Naive B cell (primary cell): ENCODE measurements at places on chromosomes 2 and 18. TPM values are rescaled to one million over a fixed set of nuclear protein-coding genes. Genes with fewer than 3 reads are reported as not detected.

The CRYGC gene
- not detected for polyA plus RNA-seq

- peaks cover 76% of the 10 kb centered on the region for H3K27me3 ChIP-seq
- H3K27ac ChIP-seq, result no peak overlapping the region
- peaks cover 17% of the 10 kb centered on the region for H3K36me3 ChIP-seq
- no peak overlapping the region for H3K4me3 ChIP-seq
Measured at GRCh38 chr18:47248115-47248603, 3.3 kb downstream of the SKOR2 start.

The ALPG gene
- not detected for polyA plus RNA-seq

GRCh38 chr2:43407935-43408334, 181.5 kb upstream of the ZFP36L2 start:
- DNase-seq, result no peak
- peak overlapping the region; percentile 28 for H3K27ac ChIP-seq
- H3K27me3 ChIP-seq, result no peaks in the 10 kb centered on the region

DNA sequence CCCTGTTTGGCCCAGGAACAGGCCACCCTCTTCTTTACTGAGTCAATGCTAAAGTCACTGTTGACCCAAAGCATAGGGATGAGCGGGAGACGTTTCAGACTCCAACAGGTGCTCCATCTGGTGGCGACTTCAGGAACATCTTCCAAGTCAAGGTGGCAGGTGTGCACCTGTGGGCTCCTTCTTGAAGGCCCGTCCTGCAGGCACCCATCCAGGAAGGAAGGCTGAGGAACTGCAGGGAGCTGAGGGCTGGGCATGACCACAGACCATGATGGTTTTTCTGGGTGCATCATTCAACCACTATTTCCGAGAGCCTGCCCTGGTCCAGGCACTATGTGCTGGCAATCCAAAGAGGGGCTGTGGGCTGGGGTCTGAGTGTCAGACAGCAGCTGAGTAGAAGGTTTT, 142.8 kb downstream of the NDUFA10 start:
- H3K27me3 ChIP-seq, result peaks cover 26% of the 10 kb centered on the region
- no peak overlapping the region for H3K27ac ChIP-seq
- H3K4me3 ChIP-seq, result no peak overlapping the region
- peak; percentile 14 for DNase-seq
- peaks cover 21% of the 10 kb centered on the region for H3K36me3 ChIP-seq
- H3K4me1 ChIP-seq, result peaks cover 10% of the 10 kb centered on the region

DNA sequence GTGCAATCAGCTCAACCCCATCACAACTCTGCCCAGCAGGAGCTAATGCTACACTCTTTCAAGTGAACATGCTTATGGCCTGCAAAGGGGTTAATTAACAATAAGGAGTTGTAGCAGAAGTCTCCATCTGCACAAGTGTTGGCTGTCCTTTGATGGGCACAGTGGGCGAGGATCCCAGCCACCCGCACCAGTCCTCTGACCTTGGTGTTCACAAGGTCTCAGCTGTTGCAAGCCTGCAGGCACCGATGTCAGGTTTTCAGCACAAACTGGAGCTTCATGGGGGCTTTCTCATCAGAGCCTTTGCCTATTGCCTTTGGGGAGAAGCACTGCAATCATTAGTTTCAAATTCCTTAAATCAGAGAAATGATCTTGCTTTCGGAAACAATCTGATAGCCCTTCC, 60.9 kb upstream of the TMEM178A start:
- no peaks in the 10 kb centered on the region for H3K36me3 ChIP-seq
- DNase-seq, result no peak
- no peaks in the 10 kb centered on the region for H3K4me1 ChIP-seq
- no peak overlapping the region for H3K4me3 ChIP-seq

DNA sequence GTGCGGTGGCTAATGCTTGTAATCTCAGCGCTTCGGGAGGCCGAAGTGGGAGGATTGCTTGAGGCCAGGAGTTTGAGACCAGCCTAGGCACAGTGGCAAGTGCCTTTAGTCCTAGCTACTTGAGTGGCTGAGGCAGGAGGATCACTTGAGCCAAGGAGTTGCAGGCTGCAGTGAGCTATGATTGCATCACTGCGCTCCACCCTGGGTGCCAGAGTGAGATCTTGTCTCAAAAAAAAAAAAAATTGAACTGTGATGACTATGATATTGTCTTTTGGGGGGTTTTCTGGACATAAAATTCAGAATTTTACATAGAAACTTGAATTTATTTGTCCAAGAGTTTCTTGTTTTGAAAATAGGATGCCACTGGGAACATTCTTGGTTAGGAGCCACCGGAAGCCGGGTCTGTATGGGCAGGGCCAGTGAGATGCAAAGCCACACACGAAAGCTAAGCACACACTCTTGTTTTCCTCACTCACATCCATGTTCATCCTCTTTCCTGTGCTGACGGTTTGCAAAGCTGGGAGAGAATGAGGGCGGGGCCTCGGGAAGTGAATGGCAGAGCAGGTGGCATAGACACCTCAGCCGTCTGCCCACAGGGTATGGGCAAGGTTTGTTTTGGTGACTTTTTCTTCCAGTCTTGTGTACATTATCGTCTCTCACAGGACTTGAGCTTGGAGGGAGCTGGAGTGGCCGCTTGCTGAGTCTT, 12.6 kb downstream of the AGAP1 start:
- H3K4me3 ChIP-seq, result no peak overlapping the region
- DNase-seq, result no peak
- H3K27me3 ChIP-seq, result peaks cover 18% of the 10 kb centered on the region
- H3K4me1 ChIP-seq, result no peaks in the 10 kb centered on the region
- H3K27ac ChIP-seq, result no peak overlapping the region

- no peaks in the 10 kb centered on the region for H3K27me3 ChIP-seq
- H3K4me3 ChIP-seq, result no peak overlapping the region
- no peak overlapping the region for H3K27ac ChIP-seq
- no peaks in the 10 kb centered on the region for H3K4me1 ChIP-seq
- no peaks in the 10 kb centered on the region for H3K36me3 ChIP-seq
- DNase-seq, result no peak
Measured at GRCh38 chr18:29147944-29148343, 971.0 kb upstream of the CDH2 start.

DNA sequence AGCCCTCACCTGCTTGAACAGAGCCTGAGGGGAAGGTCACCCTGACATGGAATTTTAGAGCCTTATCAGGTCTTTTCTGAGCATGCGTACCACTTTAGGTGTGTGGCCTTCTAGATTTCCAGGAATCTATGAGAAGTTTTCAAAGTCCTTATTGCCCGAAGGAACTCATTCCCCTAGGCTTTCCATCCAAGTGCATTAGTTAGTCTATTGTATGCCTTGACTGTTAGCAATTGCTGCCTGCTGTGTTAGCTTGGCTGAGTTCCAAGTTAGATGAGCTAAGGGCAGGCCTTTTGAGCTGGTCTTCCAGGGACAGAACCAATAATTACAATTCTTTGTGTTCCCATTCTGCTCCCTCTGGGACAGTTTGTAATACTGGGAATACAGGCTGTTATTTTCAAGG, 30.8 kb upstream of the PUM2 start:
- DNase-seq, result no peak
- no peaks in the 10 kb centered on the region for H3K4me1 ChIP-seq
- no peak overlapping the region for H3K4me3 ChIP-seq

The CCDC178 gene
- not detected for polyA plus RNA-seq

GRCh38 chr2:16649353-16650286, 16.0 kb downstream of the CYRIA start:
- H3K4me3 ChIP-seq, result peak overlapping the region; percentile 25
- H3K27ac ChIP-seq, result peak overlapping the region; percentile 48
- no peaks in the 10 kb centered on the region for H3K27me3 ChIP-seq
- no peak for DNase-seq
- no peaks in the 10 kb centered on the region for H3K36me3 ChIP-seq
- peaks cover 63% of the 10 kb centered on the region for H3K4me1 ChIP-seq

DNA sequence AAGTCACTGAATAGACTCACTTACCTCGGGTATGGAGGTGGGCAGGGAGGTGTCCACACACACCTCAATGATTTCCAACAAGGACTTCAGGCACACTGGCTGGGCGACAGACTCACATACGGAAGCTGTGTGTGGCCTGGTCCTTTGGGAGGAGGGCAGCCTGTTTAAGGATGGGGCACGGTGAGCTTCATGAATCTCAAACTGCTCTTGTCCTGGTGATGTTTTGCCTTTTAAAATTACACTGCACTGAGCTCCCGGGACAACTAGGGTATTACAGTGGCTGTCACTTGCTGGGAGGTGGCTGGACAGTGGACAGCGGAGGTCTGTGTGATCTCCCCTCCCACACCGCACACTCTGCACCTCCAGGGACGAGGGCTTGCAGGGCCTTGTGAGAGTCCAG, 211.6 kb downstream of the SNTG2 start:
- peaks cover 9% of the 10 kb centered on the region for H3K36me3 ChIP-seq
- no peaks in the 10 kb centered on the region for H3K27me3 ChIP-seq
- peak overlapping the region; percentile 83 for H3K4me3 ChIP-seq
- peak overlapping the region; percentile 86 for H3K27ac ChIP-seq
- no peak for DNase-seq

DNA sequence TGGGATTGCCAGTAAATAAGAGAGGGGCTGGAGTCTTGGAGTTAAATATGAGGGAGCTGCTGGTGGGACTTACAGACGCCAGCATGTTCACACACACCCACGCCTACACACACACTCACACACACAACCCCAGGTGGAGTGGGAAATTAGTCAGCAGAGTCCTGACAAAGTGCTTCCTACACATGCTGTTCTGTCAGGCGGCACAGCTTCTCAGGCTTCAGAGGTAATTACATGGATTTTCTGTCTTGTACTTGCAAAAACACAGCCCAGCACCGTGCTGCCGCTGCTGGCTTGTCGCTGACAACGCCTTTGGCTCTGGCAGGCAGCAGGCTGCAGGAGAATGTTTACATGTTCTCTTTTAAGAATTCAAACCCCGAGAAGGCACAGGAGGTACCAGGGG, 1186.3 kb upstream of the CELF4 start:
- H3K36me3 ChIP-seq, result no peaks in the 10 kb centered on the region
- no peak overlapping the region for H3K27ac ChIP-seq
- no peaks in the 10 kb centered on the region for H3K4me1 ChIP-seq
- H3K4me3 ChIP-seq, result no peak overlapping the region
- DNase-seq, result no peak

GRCh38 chr2:20514596-20515269, 67.9 kb downstream of the RHOB start:
- peaks cover 9% of the 10 kb centered on the region for H3K27me3 ChIP-seq
- no peak for DNase-seq
- H3K4me3 ChIP-seq, result no peak overlapping the region
- H3K27ac ChIP-seq, result peak overlapping the region; percentile 22

DNA sequence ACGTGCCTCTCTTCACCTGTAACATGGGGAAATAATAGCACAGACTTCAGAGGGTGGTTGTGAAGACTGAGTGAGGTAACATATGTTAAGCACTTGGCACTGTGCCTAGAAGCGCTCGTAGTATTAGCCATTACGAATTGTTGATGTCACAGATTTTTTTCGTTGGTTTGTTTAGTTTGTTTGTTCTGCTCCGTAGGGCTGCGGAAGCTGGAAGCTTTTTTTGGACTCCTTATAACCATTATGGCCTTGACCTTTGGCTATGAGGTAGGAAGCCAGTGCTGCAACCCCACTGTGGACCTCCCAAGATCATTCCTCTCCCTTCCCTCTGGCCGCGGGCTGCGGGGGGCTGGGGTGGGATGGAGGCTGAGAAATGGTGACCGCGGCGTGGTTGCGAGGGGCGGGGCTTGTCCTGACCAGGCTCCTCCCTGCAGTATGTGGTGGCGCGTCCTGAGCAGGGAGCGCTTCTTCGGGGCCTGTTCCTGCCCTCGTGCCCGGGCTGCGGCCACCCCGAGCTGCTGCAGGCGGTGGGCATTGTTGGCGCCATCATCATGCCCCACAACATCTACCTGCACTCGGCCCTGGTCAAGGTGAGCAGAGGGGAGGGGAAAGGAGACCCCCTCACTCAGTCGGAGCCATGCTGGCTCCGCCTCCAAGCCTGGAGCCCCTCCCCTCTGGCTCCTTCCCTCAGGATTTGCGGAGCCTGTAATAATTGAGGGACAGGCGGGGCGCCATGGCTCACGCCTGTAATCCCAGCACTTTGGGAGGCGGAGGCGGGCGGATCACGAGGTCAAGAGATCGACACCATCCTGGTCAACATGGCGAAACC, 5.5 kb downstream of the SLC11A1 start:
- no peaks in the 10 kb centered on the region for H3K36me3 ChIP-seq
- no peak for DNase-seq
- H3K27ac ChIP-seq, result peak overlapping the region; percentile 55
- H3K4me1 ChIP-seq, result peaks cover 5% of the 10 kb centered on the region

DNA sequence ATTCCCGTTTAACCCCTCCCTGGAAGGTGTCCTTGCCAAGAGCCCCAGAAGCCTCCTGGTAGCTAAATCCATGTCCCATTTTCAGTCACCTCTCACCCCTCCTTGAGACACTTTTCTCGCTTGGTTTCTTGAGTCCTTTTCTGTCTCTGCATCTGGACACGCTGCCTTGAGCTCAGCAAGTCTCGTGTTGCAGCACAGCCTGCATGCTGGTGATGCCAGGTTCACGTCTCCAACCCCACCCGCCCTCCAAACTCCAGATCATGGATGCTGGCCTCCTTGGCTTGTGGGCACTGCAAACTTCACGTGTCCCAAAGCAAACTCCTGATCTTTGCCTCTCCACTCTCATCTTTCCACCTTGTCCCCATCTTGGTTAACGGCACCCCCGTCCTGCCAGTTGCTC, 39.3 kb downstream of the CENPO start:
- H3K27me3 ChIP-seq, result no peaks in the 10 kb centered on the region
- no peak overlapping the region for H3K27ac ChIP-seq
- no peak overlapping the region for H3K4me3 ChIP-seq
- H3K36me3 ChIP-seq, result no peaks in the 10 kb centered on the region

- H3K36me3 ChIP-seq, result peaks cover 31% of the 10 kb centered on the region
- H3K27ac ChIP-seq, result no peak overlapping the region
- H3K4me3 ChIP-seq, result no peak overlapping the region
- H3K4me1 ChIP-seq, result no peaks in the 10 kb centered on the region
- DNase-seq, result no peak
- H3K27me3 ChIP-seq, result no peaks in the 10 kb centered on the region
Measured at GRCh38 chr2:32741575-32741974, 113.7 kb downstream of the TTC27 start.

DNA sequence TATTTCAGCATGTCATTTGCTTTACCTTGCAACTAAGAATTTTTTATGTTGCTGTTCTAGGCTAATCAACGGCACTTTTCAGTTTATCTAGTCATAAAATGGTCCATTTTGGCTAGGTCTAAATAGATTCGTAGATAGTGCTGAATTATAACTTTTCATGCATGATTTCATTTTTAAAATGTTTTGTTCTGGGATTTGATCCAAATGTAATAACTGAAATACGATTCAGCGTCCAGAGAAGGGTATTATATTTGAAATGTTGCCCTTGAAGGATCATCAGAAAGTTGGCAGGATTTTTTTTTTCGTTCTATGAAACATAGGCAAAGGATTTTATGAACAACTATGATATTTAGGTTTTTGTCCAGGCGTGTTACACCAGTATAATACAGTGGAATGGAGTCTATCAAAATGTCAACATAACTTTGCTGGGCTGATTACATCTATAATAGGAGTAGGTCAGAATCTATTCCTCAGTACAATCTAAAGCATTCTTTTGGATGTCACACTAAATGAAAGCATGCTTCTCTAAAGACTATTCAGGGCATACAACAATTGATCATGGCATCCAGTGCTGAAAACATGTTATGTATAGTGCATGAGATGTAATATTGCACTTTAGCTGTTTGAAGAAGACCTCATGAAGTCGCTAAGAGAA, 24.8 kb downstream of the TTC27 start:
- H3K4me3 ChIP-seq, result no peak overlapping the region
- peaks cover 21% of the 10 kb centered on the region for H3K36me3 ChIP-seq
- H3K4me1 ChIP-seq, result no peaks in the 10 kb centered on the region
- H3K27me3 ChIP-seq, result no peaks in the 10 kb centered on the region

GRCh38 chr2:111995148-111995547, 59.9 kb upstream of the TMEM87B start:
- H3K4me3 ChIP-seq, result no peak overlapping the region
- H3K4me1 ChIP-seq, result no peaks in the 10 kb centered on the region
- no peaks in the 10 kb centered on the region for H3K36me3 ChIP-seq
- no peak overlapping the region for H3K27ac ChIP-seq
- H3K27me3 ChIP-seq, result peaks cover 6% of the 10 kb centered on the region
- no peak for DNase-seq
